ENCODE measurements at places on chromosomes 2 and 18.

DNA sequence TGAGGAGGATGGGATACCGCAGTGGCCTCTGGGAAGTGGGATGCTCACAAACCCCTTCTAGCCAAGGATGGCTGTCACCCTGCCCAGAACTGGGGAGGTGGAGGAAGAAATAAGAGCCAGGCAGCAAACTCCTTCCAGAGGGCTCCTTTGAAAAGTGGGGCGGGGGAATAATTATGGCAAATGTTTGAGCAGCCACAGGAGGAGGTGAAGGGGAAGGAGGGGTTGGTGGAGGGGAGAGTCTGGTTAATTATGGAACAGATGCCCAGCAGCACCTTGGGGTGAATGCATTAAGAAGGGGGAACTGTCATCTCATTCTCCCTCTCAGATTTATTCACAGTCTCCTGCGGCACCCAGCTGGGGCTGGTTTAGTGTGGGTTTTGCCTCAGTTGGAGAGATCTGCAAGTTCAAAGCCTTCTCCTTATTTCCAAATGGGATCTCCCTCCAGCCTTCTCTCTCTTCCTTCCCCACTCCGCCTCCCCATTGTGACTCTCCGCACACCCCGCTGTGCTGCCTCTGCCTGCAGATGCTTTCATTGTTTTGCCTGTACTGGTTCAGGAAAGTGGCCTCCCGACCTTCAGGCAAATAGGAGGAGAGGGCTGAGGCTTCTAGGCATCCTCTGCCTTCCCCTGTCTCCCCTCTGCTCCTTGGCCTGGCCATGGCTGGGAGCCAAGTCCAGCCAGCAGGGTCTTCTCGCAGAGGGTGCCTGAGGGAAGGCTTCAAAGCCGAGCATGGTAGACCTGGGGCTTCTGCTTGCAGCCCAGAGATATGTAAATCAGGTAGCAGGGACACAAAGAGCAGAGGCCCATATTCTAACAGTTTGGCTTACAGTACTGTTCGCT is 457.2 kb upstream of the MEX3C start:
- no peak for DNase-seq

- no peak for DNase-seq
These were observed 182.4 kb downstream of the PTPRM start for GRCh38 chr18:7749510-7749981.

DNA sequence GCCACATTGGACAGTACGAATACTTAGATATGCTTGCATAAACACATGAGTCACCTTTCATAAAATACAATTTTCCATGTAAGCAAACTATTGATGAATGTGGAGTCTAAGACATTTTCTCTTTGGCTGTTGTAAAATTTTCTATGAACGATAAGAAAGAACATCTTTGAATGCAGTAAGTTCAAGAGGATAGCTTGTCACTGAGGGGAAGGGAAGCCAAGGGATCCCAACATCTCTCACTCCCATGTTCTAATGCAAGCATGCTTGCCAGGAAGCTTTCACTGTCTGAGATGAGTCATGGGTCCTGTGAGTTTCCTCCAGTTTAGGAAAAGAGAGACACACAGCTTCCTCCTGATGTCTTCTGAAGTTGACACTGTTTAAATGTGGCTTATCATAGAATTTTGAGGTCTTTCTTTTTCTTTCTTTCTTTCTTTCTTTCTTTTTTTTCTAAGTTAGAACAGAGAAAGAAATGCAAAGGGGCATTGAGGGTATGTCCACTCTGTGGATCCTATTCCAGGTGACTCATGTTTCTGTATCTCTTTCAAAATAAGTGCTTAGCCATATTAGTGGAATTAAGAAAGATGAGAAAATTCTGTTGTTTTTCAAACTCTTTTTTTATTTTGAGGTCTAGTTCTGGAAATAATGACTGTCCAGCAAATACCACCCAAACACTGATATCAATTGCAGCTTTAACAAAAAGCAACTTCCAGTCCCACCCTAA is 146.6 kb downstream of the RDH14 start:
- DNase-seq = no peak

- DNase-seq = no peak
These were observed 56.6 kb downstream of the CTDP1 start for GRCh38 chr18:79736230-79736629.

- DNase-seq = no peak
These were observed 59.9 kb downstream of the PTPRM start for GRCh38 chr18:7626922-7627440.

DNA sequence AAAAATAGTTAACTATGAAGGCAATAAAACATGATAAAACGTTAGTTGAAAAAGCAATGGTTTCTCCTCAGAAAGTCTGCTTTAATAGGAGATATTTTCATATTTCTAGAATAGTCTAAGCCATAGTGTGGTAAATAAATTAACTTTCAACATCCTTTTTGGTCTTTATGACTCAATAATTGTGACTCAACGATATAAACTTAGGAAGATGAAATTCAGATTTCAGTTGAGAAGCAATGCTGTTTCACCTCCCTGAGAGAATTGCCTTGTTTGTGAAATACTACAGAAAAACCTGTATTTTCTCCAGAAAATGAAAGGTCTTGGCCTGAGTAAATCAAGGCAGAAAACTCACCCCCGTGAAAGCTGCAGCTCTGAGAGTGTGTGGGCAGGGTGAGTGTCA is 166.9 kb downstream of the ETAA1 start:
- DNase-seq = no peak

DNA sequence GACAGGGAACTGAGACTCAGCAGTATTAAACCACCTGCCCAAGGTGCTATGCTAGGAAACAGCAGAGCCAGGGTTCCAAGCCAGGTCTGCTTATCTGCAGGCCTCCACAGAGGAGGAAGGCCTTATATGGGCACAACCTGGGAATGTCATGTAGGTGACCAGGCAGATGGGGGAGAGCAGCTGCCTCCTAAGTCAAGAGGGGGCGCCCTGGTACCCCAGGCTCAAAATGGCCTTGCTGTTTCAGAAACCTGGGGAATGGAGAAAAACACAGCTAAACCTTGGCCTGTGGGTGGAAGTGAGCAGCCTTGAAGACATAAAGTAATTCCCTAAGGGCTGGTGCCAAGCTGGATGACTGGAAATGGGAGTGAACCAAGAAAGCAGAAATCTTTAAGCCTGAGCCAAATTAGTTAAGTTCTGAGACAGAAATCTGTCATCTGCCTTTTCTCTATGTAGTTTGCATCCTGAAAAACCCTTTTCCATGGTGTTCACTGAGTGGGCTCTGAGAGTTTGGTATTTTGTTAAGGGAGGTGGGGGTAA is 79.1 kb downstream of the MAPK4 start:
- DNase-seq = no peak

DNA sequence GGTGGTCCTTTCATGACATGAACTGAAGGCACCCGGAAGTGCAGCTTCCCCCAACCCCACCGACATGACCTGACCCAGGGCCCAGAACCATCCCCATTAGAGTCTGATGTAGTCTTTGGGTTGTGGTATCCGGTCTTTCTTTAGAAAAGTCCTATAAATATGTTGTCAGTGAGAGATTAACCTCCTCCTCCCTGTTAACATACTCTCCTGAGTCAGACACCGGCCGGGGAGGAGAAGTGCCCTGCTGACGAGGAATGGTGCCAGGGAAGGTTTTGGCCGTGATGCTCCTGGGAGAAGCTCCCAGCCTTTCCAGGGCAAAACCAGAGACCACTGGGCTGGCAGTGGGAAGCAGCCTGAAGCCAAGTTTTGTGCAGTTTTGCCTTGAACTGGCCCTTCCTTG is 109.0 kb downstream of the LAMA3 start:
- no peak for DNase-seq

DNA sequence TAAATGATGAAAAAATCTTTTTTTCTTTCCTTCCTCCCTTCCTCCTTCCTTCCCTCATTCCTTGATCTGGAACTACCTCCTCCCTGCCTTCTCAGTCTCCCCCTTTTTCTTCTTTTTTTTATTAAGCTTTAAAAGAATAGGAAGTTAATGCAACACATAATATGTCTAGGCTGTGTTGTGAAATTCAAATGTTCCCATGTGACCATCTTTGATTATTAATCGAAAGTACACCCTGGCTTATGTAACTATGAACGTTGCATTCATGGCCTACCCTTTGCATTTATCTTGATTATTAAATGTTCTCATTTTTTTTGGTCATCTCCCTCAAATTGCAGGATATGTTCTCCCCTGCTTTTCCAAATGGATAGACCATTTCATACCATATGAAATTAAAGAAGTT is 376.0 kb downstream of the DSEL start:
- no peak for DNase-seq

DNA sequence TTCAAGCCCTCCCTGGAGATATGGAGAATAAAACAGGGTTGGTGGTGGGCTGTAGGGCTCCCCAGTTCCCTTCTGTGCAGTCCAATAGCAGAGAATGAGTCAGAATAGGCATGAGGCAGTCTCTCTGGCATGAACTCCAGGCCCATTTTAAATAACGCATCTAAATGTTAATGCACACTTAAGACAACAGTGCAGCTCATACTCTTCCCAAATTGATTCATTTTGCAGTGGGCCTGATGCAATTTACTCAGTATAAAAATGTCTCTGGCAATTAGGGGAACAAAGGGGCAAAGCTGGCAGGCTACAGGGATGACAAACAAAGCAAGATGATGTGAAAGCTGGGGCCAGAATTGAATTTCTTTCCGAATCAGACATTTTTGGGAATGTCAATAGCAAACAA is 402.8 kb downstream of the CLIP4 start:
- DNase-seq = no peak

- no peak for DNase-seq
These were observed 172.4 kb upstream of the KCNH7 start for GRCh38 chr2:163011000-163011399.

DNA sequence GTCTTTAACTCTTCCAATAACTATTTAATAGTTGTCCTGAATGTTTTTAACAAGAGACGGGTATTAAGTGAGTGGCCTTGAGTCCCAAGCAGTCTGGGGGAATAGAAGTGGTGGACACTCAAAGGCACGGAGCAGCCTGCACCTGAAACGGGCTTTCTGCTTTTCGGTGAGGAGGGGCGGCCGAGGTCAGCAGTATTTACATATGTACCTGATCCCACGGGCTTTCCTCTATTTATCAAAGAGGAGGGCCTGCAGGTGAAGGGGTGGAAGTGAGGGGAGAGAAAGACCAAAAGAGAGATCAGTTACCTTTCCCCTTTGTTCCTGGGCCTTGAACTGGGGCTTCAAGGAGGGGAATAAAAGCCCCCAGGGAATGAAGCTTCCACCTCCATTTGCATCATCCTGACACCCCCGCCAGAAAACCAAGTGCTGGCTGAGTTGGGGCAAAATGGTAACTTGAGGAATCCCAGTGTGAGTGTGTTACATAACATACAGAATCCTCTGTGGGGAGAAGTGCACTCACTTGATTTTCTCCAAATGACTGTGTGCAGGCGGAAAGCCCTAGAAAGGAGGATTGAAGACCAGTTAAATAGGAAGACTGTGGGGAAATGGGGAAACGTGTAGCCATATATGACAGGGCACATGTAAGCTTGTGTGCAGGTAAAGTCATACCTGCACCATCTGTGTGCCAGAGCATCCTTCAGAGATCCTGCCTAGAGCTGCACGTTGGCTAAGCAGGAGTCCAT is 12.4 kb downstream of the POU3F3 start:
- no peak for DNase-seq

DNA sequence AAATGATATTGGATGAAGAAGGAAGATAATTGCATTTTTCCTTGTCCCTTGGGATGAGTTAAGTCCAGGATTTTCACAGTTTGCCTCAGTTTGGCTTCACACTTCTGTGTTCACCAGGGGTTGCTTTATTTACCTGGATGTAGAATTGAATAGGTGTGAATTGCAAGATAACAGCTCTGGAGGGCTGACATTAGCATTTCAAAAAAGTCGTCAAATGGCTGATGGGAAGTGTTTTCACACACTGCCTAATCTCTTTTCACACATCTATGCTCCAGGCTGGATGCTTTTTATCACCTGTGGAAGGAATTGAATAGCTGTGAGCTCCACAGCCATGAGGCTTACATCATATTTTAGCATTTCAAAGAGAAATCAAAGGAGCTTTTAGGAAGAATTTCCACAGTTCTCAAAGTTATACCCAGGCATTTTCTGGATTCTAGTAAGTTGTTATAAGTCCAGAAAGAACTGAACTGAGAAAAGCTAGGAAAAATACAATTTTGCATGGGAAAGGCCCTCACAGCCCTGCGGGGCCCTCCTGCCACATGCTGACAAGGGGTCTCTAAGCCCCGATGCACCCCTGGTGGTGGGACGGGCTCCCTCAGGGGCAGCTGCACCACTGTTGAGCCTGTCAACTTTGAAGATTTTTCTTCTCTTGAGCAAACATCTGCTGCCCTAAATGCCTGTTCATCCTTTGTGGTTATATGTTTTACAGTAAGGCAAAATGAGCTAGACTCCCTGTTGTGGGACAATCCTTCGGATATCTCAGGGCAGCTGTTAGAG is 43.9 kb downstream of the TEX51 start:
- no peak for DNase-seq

- no peak for DNase-seq
These were observed 278.6 kb downstream of the DSC3 start for GRCh38 chr18:30763902-30764350.

GRCh38 chr2:7649461-7650228 is 732.4 kb downstream of the RNF144A start:
- DNase-seq = no peak

- DNase-seq = no peak
These were observed at the start of gene LHCGR for GRCh38 chr2:48755473-48755872. TSS of gene LHCGR (minus strand) at chr2:48755724. CDS start at chr2:48755671, 53 bp downstream.

DNA sequence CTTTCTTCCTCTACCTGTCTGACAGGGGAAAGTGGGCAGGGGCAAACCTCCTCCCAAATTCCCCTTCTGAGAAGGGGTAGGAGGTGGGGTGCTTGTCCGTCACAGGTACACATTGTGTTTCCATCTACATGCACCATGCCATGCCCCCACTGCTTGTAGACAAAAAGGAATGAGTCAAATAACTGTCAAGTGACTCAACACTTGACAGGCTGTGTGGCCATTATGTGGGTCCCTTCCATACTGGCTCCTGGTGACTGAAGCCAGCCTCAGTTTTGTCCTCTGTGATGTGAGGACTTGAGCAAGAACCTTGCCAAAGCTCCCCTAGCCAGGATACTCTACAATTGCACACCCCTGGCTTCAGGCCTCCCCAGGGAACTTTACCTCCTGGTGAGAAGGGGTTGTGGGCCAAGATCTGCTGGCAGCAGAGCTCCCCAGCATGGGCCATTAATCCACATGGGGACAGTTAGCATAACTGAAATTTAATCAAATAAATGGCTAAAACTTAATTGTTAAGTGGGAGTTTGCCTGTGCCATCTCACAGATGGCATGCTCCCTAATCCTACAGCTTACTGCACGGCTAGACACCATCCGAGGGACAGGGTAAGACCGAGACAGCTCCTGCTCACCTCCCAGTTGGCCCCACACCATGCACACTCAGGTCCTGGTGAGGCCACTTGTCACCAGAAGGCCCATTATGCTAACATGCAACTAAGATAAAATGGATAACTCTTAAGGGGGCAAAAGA is 140.2 kb downstream of the BCL11A start:
- DNase-seq = no peak

GRCh38 chr18:60372596-60372995 is at the start of gene MC4R:
TSS of gene MC4R (minus strand) at chr18:60372775. CDS start at chr18:60372349, 426 bp downstream.
- no peak for DNase-seq

GRCh38 chr2:20349513-20349921 is 1.1 kb downstream of the PUM2 start:
- no peak for DNase-seq

Measured in activated effector memory CD4-positive, alpha-beta T cell treated with anti-CD3 and anti-CD28 coated beads, Interleukin-2, amount 50 U/mL, for 16 hours (primary cell).